Sciatic nerve (tissue), 2 donors: ENCODE measurements at places on chromosomes 6 and 20. TPM values are rescaled to one million over a fixed set of nuclear protein-coding genes. Genes with fewer than 3 reads are reported as not detected.

POPDC3 gene
- 9.9 TPM for total RNA-seq

ZNF217 gene
- total RNA-seq: 34.9 TPM

HLA-F gene
- 71.2 TPM for total RNA-seq

TPX2 gene
- total RNA-seq: 0.71 TPM

DACT2 gene
- 1.9 TPM for total RNA-seq

GRCh38 chr6:150651808-150652470, 52.3 kb downstream of the PLEKHG1 start:
- no peak for DNase-seq

DNA sequence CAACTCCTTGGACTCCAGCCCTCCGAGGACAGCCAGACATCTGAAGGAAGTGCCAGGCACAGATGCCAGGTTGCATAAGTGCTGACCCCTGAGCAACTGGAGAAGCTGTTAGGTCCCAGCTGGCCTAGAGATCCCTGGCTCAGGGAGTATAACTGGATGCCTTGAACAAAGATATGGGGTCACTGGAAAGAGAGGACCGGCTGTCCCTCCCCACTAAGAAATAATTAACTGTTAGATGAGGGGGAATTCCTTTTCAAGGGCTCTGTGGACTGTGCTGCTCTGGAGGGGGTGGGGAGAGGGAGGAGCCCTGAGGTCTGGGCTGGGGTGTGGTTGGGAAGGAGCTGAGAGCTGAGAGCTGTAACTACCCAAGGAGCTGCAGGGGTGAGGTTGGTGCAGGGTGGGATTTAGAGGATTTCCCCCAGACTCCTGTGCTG, 39.6 kb downstream of the HLA-F start:
- DNase-seq: no peak

DNA sequence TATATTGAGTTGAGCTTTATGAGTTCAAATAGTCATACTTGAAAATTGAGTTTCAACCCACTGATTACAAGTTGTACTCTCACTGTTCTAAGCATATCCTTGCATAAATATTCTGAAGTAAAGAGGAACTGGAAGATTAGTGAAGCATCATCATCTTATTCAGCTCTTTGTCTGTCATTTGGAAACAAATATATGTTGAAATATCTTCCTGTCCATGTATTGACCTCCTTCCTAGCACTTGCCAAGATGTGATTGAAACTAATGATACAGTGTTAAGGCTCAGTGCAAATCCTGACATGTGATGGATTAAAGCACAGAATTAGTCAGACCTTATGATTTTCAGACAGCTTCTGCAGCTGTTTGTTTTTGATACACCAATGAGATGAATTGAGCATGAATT, 434.3 kb downstream of the TBC1D32 start:
- no peak for DNase-seq

DNA sequence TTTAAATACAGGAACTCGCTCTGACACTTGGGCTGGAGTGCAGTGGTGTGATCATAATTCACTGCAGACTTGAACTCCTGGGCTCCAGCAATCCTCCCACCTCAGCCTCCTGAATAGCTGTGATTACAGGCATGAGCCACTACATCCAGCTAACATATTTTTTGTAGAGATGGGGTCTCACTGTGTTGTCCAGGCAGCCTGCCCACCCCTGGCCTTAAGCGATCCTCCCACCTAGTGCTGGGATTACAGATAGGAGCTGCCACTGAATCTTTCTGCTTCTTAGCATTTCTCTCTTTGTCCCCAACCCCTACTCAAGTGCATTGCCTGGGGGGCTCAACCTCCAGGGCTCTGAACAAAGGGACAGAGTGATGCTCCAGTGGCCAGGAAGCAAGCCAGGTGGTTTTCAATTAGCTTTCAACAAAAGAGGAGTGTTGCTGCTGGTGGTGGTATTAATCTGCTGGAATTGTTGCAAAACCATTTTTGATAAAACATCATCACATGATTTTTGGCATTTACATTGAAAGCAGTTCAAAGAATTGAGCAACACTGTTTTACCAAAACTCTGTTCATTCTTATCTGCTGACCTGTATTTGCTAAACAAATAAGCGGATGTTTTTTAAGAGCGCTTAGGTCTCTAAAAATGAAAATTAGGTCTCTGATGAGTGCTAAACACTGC, 40.4 kb upstream of the BPIFA2 start:
- no peak for DNase-seq

DNA sequence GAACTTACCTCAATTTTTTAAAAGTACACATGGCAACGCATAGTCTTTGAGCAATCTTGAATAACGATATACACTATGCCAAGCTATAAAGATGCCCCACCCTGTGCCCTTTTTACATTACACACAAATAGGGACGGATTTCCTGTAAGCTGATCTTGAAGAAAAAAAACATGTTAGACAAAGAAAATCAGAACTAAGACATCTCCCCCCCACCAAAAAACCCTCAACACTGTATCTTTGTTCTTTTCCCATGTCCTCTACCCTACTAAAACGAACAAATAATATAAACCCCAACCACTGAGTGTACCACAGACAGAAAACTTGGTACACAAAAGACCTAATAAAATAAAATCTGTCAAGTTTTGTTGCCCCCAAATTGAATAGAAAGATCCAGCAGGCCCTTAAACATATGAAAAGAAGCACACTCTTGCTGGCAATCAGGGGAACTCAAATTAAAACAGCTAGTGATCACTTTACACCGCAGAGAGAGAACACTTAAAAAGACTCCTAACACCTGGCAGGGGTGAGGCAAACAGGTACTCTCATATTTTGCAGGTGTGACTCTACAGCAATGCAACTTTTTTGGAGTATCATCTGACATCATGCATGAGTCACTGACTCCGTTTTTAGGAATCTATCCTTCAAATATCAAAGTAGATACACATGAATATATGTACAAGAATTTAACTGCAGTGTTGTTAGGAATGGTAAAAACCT, 29.6 kb downstream of the BACH2 start:
- DNase-seq: no peak

DNA sequence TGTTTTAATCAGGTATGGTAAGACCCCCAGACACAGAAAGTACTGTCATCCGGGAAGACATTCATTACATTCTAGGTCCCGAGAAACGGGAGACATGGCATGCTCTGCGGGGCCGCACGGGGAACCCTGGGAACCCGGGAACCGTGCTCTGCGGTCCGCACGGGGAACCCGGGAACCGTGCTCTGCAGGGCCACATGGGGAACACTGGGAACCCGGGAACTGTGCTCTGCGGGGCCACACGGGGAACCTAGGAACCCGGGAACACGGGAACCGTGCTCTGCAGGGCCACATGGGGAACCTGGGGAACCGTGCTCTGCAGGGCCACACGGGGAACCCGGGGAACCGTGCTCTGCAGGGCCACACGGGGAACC, 165.6 kb upstream of the SULF2 start:
- no peak for DNase-seq

DNA sequence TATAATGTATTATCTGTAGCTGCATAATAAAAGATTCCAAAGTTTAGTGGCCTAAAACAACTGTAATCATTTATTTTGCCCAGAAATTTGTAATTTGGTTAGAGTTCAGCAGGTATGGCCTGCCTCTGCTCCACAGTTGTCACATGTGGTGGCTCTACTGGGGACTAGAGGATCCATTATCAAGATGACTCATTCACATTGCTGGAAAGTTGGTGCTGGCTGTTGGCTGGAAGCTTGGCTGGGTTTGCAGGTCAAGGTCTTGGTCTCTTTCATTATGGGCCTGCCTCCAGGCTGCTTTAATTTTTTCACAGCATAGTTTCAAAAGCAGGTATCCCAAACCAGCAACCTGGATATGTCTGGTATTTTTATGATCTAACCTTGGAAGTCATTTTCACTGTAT, 17.6 kb downstream of the TRDN start:
- no peak for DNase-seq

- no peak for DNase-seq
Observed at GRCh38 chr20:55253781-55254180, 751.5 kb downstream of the CBLN4 start.

DNA sequence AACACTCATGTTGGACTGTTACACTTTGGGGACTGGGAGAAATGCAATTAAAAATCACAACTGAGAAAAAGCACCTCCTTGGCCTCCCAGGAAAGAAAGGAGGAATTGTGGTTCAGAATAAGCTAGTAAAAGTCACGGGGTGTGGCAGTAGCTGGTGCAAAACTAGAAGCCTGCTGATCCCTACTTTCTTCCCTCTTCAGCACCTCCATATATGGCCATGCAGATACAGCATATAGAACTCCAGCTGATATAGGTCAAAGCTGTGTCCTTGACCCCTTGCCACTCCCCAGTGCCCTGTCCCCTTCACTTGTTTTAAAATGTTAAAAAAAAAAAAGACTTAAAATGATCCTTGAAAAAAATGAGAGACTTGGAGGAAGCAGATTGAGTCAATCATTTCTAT, 5.5 kb upstream of the FLRT3 start:
- no peak for DNase-seq

GRCh38 chr6:150332939-150333584, 35.8 kb upstream of the IYD start:
- DNase-seq: no peak

GRCh38 chr6:125001684-125002405, 39.6 kb downstream of the RNF217 start:
- no peak for DNase-seq

- no peak for DNase-seq
Observed at GRCh38 chr20:59453759-59454560, 150.4 kb upstream of the PHACTR3 start.

- no peak for DNase-seq
Observed at GRCh38 chr20:12599494-12599893, 409.3 kb upstream of the SPTLC3 start.

- DNase-seq: no peak
Observed at GRCh38 chr6:99393366-99393697, 663 bp downstream of the COQ3 start.

DNA sequence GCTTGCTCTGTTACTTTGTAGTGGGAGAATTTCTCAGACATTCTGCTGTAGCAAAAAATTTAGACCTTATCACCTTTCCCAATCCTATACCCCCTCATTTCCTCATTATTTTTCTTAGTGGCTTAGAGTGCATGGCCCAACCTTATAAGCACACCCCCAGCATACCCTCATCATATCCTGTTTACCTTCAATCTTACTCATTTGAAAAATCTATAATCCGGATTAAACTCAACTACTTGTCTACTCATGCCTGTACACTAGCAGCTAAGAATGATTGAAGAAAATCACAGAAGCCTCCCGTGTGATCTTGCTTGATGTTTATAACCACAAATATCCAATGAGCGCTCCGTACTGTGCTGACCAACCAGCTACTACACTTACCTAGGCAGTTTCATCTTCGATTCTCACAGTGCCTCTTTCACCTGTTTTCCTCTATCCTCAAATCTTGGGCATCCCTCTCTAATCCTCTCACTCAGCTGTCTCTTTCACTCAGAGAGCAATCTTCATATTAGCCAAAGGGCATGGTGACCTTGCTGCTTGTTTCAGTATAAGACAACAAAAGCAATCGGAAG, 36.6 kb downstream of the AIG1 start:
- no peak for DNase-seq

- DNase-seq: no peak
Observed at GRCh38 chr20:20051767-20052073, 546 bp downstream of the CRNKL1 start.

GRCh38 chr20:45445805-45446562, 23.6 kb upstream of the WFDC2 start:
- DNase-seq: no peak

GRCh38 chr6:7242835-7243178, 70.2 kb downstream of the SSR1 start:
- DNase-seq: no peak

- DNase-seq: no peak
Observed at GRCh38 chr6:126261792-126262421, 78.0 kb upstream of the CENPW start.

GRCh38 chr6:43494321-43494720, 15.8 kb downstream of the LRRC73 start:
- no peak for DNase-seq
